ENCODE measurements at places on chromosomes 12 and 14.

- no peak for DNase-seq
Observed at GRCh38 chr14:27890259-27890658, 876.3 kb upstream of the FOXG1 start.

- DNase-seq = no peak
Observed at GRCh38 chr12:105804591-105805265, 334.0 kb downstream of the NUAK1 start.

GRCh38 chr12:46657453-46658411 is 168.1 kb downstream of the SLC38A4 start:
- no peak for DNase-seq

DNA sequence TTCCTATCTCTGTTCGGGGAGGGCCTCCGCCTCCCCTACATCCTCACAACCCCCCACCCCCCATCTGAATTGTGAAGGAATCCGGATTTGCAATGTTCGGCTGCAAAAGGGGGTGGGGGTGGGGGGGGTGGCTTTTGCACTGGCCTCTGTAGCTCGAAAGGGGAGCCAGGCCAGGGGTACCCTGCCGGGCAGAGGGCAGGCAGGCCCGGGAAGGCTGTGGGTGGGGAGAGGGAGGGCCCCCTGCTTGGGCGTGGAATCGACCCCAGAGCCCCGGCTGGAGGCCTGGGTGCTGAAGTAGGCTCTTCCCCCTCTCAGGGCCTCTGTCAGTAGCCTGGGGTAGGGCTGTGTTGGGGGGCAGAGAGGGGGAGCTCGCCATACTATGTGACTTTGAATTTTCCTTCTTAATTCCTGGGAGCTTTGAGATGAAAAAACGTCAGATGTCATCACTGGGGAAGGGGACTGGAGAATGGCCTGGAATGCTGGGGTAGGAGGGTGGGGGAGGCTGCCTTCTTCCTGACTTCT is 1.1 kb downstream of the LRP1 start:
- DNase-seq = no peak

DNA sequence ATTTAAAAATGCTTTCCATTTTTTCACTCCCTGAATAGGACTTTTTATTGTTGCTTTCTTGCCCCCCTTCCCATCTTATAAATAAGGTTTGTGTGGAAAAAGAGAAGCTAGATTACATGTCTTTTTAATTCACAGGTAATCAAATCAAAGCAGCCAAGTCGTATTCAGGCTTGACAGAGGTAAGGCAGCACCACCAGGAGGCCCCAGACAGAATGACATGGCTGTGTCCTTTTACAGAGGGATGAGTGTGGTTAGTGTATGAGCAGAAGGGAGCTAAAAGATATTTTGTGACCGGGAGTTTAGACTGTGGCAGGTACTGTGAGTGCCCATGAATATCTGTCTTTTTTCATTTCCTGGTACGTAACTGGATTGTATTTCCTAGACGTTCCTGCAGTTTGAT is 596.1 kb downstream of the ETNK1 start:
- no peak for DNase-seq

GRCh38 chr14:54589843-54590242 is 22.9 kb downstream of the SAMD4A start:
- DNase-seq = no peak

- no peak for DNase-seq
Observed at GRCh38 chr12:89948271-89949175, 239.9 kb upstream of the ATP2B1 start.

DNA sequence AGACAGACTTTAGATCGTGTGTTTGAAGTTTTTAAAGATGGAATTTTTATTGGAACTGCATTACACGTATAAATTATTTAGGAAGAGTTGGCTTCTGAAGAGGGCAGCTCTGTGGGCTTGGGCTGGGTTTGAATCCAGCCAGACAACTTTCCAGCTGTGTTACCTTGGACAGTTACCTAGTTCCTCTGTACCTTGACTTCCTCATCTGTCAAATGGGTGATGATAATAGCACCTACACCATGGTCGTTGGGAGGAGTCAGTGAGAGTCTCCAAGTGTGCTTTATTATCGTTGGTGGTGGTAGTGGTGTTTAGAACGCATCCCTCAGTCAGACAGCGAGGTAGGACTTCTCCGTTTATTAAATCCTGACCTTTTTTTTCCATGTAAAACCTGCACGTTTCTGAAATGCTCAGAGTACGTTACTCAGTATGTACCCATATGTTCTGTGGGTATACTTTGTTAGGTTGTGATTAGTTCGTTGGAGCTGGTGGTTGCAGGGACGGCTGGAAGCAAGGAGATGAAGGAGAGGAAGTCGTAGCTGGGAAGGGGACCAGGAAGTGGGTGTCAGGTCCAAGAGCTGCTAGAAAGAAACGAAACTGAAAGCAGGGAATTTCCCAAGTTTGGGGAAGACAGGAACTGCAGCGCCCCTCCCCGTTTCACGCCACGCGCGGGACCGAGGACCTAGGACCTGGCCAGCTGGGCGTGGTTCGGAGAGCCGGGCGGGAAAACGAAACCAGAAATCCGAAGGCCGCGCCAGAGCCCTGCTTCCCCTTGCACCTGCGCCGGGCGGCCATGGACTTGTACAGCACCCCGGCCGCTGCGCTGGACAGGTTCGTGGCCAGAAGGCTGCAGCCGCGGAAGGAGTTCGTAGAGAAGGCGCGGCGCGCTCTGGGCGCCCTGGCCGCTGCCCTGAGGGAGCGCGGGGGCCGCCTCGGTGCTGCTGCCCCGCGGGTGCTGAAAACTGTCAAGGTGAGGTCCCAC is at the start of gene OAS3:
Gene OAS3 (plus strand): TSS at position 734 of the 979 bp plus-strand sequence. CDS start 57 bp downstream, at position 791.
- peak; percentile 45 for DNase-seq

GRCh38 chr14:40318211-40318719 is 886.0 kb upstream of the FBXO33 start:
- no peak for DNase-seq

- no peak for DNase-seq
Observed at GRCh38 chr12:110960795-110961194, 40.4 kb upstream of the MYL2 start.

- no peak for DNase-seq
Observed at GRCh38 chr14:91947475-91948184, at the start of gene FBLN5. FBLN5 (minus strand) TSS chr14:91947694; CDS start chr14:91947229, 465 bp downstream.

DNA sequence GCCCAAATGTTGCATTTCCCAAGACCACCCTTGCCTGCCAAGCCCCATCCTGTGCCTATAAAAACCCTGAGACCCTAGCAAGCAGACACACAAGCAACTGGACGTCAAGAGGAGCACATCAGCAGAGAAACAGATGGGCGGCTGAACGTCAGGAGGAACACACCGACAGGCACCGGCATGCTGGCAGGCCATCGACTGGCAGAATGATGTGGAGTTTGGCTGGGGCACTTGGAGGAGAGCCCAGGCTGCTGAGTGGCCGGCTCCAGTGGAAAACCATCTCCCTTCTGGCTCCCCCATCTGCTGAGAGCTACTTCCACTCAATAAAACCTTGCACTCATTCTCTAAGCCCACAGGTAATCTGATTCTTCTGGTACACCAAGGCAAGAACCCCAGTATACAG is 130.1 kb downstream of the SLC41A2 start:
- no peak for DNase-seq

DNA sequence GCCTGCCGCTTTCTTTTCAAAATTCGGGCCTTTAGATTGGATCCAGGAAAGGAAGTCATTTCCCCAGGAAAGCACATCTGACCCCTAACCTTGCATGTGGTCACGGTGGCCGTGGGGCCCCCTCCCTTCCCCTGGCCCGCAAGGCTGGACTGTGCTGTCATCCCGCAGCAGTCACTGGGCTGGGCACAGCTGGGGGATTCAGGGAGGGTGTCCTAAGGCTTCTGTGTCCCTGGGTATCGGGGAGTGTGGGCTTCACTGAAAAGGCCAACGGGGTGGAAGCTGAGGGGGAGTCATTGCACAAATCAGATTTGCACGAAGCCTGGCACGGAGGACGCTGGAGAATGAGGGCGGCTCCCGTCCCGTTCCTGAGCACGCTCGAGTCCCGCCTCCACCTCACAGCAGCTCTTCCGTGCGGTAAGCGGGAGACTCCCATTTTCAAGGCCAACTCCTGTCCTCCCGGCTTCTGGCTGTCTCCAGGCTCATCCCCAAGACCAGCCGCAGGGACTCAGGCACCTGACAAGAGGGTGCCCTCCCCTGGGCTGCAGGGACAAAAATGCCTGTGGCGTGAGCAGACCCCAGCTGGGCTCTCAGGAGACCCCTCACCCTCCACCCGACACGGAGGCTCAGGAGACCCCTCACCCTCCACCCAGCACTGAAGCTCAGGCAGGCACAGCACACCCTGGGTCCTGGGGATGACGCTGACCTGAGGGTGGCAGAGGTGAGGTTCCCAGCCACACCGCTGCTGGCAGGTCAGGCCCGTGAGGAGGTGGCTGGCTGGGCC is 9.6 kb downstream of the XRCC3 start:
- DNase-seq = no peak

DNA sequence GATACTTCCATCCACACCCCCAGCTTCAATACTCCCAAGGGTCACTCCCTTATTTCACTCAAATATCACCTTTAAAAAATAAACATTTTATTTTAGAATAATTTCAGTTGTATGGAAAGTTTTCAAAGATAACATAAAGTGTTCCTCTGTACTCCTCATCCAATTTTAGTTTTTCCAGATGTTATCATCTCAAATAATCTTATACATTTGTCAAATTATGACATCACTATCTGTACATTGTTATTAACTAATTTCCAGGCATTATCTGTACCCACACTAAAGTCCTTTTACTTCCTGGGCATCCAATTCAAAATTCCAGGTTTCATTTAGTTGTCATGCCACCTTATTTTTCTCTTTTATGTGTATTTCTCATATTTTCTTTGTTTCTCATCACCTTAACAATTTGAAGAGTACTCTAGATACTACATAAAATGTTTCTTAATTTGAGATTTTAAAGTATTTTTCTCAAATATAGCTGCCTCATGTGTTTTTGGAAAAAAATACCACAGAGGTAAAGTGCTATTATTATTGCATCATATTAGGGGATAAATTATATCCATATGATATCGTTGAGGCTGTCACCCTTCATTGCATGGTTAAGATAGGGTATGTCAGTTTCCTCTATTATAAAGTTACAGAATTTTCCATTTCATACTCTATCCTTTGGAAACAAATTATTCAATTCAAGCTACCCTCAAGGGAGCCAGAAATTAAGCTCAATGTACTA is 571.0 kb downstream of the SLC6A15 start:
- DNase-seq = no peak

- no peak for DNase-seq
Observed at GRCh38 chr14:80152166-80152565, 59.1 kb downstream of the DIO2 start.
